ENCODE measurements at places on chromosomes 1 and 21. TPM values are rescaled to one million over a fixed set of nuclear protein-coding genes. Genes with fewer than 3 reads are reported as not detected.

The PCSK9 gene
- total RNA-seq: not detected

The ZSWIM5 gene
- 4.2 TPM for total RNA-seq

The PLA2G2C gene
- total RNA-seq: not detected

The LIN9 gene
- 3.9 TPM for total RNA-seq

The ZNF496 gene
- 56.8 TPM for total RNA-seq

The KRTAP12-2 gene
- not detected for total RNA-seq

The NEXN gene
- 2.3 TPM for total RNA-seq

The TEX38 gene
- total RNA-seq: not detected

The ASTN1 gene
- not detected for total RNA-seq

The LRRC8B gene
- total RNA-seq: 5.2 TPM

The NES gene
- 81.7 TPM for total RNA-seq

The RXFP4 gene
- total RNA-seq: not detected

The S100A7 gene
- not detected for total RNA-seq

The TNN gene
- not detected for total RNA-seq

The OLFM3 gene
- total RNA-seq: not detected

The OR2L13 gene
- not detected for total RNA-seq

The LCE3D gene
- not detected for total RNA-seq

The ANGPTL3 gene
- total RNA-seq: not detected

The SYT14 gene
- 0.48 TPM for total RNA-seq

The ZMYND12 gene
- not detected for total RNA-seq

The STIL gene
- 22.9 TPM for total RNA-seq
